ENCODE measurements at places on chromosomes 5 and 9.

GRCh38 chr9:129724456-129725190 lies 28.2 kb downstream of the PTGES start:
- no peak for DNase-seq

- DNase-seq = no peak
Measured at GRCh38 chr5:56019306-56020272, 24.8 kb upstream of the IL6ST start.

DNA sequence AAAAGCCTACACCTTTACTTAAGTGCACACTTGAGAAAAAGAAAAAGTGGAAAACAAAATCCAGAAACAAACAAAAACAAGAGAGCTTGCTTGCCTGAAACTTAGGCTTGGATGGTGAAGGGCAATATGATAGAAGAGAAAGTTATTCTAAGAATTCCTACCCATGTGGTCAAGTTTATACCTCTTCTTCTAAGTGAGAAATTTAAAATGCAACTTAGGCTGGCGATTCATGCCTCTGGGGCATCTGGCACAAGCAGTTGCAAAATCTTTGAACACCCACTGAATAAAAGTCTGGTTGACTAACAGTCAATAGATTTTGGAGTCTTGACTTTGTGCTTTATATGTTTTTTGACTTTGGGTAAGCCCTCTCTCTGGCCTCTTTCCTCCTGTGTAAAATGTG lies 239.6 kb downstream of the KDM4C start:
- no peak for DNase-seq

GRCh38 chr5:168585119-168585856 lies 6.1 kb upstream of the PANK3 start:
- DNase-seq = no peak

- no peak for DNase-seq
Measured at GRCh38 chr9:112680731-112681402, 37.0 kb downstream of the INIP start.

DNA sequence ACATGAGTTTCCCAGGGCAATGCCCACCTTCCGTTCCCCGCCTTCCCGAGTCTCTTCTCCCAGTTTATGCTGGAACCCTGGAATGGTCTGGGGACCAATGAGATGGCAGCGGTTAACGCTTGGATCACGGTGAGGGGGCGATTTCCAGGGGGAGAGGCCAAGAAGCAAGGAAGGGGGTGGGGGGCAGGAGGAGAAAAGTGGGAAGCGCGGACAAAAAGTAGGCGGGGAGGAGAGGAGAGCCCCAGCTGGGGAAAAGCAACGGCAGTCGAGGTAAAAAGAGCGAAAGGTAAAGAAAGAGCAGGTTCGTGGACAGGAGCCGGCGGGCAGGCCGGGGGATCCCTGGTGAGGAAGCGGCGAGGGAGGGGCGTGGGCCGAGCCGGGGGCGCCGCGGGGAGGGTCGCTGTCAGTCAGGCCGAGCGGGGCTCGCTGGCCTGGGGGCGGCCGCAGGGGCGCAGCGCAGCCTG lies 508 bp upstream of the SNCAIP start:
- DNase-seq = no peak

DNA sequence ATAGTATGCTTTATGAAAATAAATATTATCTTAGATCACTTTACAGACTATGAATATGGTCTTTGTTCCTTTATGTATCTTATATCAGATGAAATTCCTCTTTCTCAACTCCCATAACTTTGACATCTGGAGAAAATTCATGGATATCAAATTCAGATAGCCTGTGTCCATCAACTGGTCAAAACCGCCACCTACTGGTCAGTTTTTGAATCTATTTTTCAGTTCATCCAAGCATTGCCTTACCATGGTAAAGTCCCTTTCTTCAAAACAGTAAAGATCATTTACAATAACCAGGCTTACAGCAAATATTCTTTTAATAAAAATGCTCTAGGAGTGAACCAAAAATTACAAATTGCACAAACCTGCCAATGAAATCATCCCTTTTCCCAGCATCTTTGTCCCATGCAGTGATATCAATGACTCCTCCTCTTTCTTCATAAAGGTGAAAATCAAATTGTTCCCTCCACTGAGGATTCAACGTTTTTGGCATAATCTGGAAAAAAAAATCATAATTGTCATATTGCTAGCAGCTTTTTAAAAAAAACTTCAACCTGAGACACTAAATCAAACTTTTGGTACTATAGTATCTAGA lies 290.5 kb downstream of the SLF1 start:
- DNase-seq = no peak

DNA sequence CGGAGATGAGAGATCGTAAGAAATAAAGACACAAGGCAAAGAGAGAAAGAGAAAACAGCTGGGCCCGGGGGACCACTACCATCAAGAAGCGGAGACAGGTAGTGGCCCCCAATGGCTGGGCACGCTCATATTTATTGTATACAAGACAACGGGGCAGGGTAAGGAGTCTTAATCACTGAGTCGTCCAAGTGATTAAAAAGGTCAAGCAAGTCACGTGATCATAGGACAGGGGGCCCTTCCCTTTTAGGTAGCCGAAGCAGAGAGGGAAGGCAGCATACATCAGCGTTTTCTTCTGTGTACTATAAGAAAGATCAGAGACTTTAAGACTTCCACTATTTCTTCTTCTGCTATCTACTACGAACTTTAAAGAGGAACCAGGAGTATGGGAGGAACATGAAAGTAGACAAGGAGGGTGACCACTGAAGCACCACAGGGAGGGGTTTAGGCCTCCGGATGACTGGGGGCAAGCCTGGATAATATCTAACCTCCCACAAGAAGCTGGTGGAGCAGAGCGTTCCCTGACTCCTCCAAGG lies 24.6 kb upstream of the QSOX2 start:
- no peak for DNase-seq

- DNase-seq = no peak
Measured at GRCh38 chr9:136952321-136952850, 313 bp downstream of the LCN12 start.

GRCh38 chr5:36230151-36230790 lies 11.5 kb downstream of the NADK2 start:
- no peak for DNase-seq

DNA sequence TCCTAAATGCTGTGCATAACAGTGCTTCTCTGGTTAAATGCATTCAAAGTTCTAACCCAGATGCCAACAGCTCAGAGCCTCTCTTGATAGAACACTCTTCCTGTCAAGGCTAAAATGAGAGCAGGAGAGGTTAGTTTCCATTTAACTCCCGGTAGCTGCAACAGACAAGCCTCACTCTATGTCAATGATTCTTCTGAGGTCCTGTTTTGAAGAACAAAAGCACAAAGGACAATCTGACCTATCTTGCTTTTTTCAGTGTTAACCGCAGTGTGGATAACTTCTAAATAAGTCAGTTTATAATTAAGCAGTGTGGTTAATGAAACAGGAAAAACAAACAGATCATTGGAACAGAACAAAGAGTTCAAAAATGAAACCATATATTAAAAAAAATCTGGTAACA lies 80.7 kb downstream of the ANKRD55 start:
- no peak for DNase-seq

DNA sequence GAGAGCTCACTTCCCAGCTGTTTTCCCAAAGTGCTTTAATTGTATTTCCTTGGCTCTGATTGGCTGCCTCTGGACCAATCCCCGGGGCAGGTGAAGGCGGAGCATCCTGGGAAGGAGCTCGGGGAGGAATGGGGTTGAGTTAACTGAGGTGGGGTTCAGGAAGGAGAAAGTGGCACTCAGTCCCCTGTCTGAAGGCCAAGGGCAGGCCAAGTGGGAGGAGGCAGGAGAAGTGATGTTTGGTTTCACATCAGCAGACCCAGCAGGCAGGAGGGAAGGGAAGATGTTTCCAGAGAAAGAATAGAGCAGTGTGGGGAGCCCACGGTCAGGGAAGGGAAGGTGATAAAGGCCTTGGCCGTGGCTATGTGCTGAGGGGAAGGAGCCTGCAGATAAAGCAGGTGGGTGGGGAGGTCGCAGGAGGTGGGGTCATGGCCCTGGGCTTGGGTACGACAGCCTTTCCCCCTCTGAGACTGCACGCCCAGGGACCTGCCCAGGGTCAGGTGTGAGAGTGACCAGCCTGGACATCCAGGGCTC lies 3.1 kb downstream of the TSPAN17 start:
- DNase-seq = no peak

DNA sequence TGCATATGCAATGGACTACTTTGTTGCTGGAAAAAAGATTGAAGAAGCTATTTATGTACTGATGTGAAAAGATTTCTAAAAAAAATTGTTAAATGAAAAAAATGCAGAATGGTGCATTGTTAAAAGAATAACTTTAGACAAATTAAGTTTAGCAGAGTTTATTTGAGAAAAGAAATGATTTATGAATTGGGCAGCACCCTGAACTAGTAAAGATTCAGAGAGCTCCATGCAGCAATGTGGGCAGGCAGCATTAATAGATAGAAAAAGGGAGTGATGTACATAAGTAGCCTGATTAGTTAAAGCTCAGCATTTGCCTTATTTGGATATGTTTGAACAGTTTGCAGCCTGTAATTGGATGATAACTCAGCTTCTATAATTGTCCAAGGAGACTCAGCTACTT lies 677.9 kb upstream of the SEMA6A start:
- no peak for DNase-seq

GRCh38 chr9:87729246-87729645 lies 3.3 kb downstream of the CTSL start:
- DNase-seq = no peak

DNA sequence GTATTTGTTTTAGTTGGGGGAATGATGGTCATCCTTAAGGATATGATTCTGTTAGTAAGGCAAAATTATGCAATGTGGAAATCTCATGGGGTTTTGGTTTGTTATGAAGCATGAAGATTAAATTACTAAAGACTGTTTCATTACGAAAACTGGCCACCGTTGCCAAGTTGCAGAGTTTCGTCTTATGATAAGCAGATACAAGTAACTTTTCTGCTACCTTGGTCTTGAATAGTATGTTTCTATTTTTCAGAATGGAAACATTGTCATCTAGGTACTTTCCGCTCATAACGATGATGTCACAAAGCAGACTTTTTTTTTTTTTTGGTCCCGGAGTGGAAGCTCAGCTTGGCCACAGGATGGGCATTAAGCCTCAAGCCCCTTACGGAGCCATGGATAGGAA lies 4.2 kb downstream of the CCNI2 start:
- no peak for DNase-seq

- no peak for DNase-seq
Measured at GRCh38 chr5:95931079-95931833, 30.4 kb downstream of the ELL2 start.

GRCh38 chr9:14766299-14766698 lies 43.8 kb upstream of the CER1 start:
- no peak for DNase-seq

DNA sequence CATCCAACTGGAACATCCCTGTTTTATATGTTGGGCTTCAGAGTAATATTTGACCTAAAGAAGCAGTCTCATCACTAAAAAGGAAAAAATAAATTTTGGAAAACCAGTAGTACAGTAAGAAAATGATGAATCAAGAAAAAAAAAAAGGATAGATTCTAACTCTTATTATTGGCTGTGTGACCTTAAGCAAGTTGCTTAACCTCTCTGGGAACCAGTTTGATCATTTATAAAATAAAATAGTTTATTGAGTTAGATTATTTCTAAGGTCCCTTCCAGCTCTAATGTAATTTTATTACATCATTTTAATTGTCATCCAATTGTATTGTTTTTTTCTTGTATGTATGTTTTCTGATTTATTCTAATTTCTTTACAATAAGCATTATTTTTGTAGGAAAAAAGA lies 127.0 kb downstream of the PRELID2 start:
- DNase-seq = no peak

DNA sequence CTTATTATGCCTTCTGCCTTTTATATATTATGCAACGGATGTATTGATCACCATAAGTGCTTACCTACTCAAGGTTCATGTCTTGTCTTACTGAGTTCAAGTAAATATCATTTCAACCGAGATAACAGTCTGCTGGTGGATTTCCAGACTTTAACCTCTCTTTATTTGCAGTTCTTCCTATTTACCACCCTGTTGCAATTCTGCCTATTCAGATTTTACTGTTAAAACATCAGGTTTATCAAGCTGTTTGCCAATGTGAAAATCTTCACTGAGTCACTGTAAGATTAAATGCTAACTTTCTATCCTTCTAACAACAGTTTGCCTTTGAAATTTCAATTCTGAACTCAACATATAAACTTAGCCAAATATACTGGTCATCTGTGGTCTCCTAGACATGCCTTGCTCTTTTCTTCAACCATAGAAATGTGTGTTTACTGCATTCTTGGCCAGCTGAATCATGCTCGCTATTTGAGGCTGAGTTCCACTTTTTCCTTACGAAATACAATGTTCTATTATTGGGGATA lies 471.7 kb upstream of the RORB start:
- DNase-seq = no peak

DNA sequence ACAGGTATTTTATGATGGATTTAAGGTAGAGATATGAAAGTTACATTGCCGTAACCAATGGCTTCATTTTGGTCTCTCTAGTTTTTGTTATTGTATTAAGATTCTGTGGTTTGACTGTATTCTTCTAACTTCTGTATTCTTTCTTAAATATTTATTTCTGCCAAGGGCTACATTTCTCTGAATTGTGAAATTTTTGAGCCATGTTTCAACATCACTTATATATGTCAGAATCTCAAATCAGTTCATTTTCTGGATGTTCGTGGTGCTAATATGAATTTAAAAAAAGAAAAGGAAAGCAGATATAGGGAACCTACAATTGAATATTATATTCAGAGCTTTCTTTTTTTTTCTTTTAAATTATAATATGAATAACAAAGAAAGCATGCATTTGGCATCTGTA lies 142.7 kb downstream of the ANXA1 start:
- no peak for DNase-seq

DNA sequence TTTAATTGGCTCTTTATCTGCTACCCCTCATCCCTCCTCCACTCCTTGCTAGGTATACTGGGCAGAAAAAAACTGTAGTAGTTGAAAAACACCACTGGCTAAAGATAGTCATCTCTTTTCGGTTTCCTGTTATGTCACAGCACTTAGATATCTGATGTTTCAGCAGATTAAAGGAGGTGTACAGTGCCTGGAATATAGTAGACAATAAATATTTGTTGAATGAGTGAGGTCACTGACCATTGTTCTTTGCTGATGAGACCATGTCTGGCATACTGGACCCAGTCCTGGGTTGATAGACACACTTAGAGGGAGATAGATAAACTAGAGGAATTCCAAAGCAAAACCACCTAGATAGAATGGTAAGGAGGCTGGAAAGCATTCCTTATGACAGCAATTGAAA lies 3.2 kb downstream of the GRPEL2 start:
- DNase-seq = no peak

GRCh38 chr5:180665682-180666404 lies 16.4 kb upstream of the FLT4 start:
- DNase-seq = no peak

DNA sequence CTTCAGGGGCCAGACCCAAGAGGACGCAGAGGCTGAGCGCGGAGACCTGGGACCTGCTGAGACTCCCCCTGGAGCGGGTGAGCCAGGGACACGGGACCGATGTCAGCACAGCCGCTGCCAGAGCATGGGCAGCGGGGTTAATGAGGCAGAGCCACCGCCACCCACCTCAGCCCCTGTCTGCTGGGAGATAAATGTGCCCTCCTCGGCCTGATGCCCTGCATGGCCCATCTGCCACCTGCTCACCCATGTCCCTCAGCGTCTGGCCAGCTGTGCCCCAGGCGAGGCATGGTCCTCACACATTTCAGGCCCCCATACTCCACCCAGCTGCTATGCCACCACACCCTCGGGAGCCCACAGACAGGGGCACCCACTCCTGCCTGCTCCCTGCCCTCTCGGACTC lies 14.9 kb downstream of the DNLZ start:
- no peak for DNase-seq

GRCh38 chr5:94433397-94434163 lies 184.8 kb downstream of the KIAA0825 start:
- DNase-seq = no peak

- DNase-seq = no peak
Measured at GRCh38 chr5:15719784-15720183, 219.8 kb downstream of the FBXL7 start.

GRCh38 chr9:128550226-128550625 lies 2.2 kb upstream of the SPTAN1 start:
- DNase-seq = no peak

All from stimulated activated CD8-positive, alpha-beta memory T cell treated with anti-CD3 and anti-CD28 coated beads, Interleukin-4, amount 100 ng/mL, for 4 hours (primary cell).